ENCODE measurements at places on chromosomes 16 and 17.

- no peak for DNase-seq
Measured at GRCh38 chr17:65018610-65019316, 37.8 kb downstream of the GNA13 start.

DNA sequence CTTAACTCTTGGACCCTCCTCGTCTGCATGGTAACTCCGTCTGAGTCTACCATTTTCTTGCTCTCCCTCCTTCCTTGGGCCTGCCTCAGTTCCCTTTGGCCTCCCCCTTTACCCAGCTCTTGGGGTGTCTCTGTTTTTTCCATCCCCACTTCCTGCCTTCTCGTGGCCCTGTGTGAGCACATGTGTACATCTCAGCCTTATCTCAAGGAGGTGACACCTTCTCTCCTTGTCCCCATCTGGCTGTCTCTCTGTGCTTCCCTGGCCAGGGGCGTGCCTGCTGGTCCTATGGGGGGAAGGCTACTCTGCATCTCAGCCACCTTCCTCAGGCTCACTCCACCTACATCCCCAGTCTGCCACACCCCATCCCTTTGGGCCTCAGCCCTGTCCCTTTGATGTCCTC lies 6.6 kb downstream of the CTF1 start:
- no peak for DNase-seq

GRCh38 chr16:25988882-25989281 lies 297.1 kb downstream of the HS3ST4 start:
- DNase-seq, result no peak

GRCh38 chr17:22718689-22719088 lies 1026.4 kb downstream of the KCNJ18 start:
- no peak for DNase-seq

- DNase-seq, result no peak
Measured at GRCh38 chr17:80779336-80779735, 212.3 kb upstream of the CHMP6 start.

DNA sequence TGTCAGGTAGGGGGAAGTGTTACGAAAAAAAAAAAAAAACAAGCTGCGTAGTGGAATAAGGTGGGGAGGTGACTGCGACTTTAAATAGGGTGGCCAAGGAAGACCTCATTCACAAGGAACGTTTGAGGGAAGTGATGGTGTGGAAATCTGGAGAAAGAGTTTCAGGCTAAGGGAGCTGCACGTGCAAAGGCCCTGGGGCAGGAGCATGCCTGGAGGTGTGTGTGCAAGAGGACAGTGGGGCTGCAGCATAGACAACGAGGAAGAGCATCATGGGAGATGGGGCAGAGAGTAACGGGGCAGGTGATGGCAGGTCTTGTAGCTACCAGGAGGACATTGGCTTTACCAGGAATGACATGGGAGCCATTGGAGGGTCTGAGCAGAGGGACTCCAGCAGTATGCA lies 12.0 kb downstream of the GSG1L start:
- DNase-seq, result no peak

DNA sequence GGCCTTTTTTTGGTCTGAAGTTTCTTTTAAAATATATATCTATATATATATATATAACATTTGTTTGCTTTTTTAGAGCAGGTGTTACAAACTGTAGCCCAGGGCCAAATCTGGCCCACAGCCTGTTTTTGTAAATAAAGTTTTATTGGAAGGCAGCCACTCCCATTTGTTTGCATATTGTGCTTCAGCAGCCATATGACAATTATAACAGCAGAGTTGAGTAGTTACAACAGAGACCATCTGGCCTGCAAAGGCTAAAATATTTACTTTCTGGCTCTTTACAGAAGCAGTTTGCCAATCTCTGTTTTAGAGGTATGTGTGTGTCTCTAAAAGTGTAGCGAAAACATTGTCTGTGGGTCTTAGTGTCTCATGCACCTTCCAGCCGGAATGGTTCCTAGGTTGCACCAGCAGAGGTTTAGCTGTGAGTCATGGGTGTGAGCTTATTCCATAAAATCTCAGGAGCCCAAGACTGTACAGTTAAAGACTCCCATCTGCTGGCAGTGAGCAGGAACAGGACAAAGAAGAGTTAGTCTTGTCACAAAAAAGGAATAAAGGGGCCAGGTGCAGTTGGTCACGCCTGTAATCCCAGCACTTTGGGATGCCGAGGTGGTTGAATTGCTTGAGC lies 23.8 kb downstream of the LCMT1 start:
- no peak for DNase-seq

DNA sequence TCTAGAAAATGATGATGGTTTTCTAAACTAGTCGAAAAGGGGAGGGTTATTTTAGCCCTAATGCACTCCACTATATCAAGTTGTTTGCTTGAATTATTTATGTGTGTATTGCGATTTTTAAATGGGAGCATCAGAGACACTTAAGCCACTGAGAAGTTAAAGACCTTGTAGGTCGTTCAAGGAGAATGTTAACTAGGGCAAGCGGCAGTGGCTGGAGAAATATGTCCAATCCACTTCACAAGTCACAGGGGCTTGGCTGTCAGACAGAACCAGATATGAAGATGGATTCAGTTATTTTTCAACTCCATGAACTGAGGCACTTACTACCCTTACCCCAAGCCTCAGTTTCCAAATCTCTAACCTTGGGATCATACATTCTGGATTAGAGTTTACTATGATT lies 702.0 kb downstream of the CDH11 start:
- no peak for DNase-seq

GRCh38 chr16:69880640-69881133 lies 70.4 kb upstream of the CLEC18A start:
- no peak for DNase-seq

DNA sequence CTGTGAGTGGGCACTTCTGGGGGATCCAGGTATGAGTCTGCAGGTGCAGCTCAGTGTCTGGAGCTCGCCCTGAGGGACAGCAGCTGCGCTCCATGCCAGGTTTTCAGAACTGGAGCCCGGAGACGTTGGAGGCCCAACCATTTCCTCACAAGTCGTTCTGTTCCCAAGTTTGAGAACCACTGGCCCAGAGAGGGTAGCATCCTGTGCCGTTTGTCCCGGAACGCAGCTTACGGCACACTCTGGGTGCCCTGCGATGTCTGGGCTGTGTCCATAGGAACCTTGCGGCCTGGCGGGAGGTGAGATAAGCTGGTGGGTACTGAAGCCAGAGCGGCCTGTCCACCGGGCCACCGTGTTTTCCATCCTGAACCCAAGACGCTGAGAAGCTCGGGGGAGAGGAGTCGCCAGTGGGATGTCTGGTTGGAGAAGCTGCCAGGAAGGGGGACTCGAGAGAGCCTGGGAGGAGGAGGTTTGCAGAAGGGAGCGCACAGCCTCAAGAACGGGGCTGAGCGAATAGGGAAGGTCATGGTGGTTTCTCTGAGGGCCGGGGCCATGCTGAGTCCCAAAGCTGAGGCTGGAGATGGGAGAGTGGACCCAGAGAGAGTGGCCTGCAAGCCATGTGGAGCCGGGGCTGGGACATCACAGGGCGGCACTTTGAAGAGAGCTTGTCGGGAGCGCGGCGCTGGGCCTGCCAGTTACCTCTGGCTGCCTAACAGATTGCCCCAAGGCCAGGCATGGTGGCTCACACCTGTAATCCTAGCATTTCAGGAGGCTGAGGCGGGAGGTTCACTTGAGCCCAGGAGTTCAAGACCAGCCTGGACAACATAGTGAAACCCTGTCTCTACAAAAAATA lies 211.0 kb upstream of the GSE1 start:
- DNase-seq, result no peak

GRCh38 chr17:8798846-8799569 lies at the start of gene MFSD6L:
MFSD6L (minus strand) TSS chr17:8799365; CDS start chr17:8799120, 245 bp downstream.
- DNase-seq, result no peak

DNA sequence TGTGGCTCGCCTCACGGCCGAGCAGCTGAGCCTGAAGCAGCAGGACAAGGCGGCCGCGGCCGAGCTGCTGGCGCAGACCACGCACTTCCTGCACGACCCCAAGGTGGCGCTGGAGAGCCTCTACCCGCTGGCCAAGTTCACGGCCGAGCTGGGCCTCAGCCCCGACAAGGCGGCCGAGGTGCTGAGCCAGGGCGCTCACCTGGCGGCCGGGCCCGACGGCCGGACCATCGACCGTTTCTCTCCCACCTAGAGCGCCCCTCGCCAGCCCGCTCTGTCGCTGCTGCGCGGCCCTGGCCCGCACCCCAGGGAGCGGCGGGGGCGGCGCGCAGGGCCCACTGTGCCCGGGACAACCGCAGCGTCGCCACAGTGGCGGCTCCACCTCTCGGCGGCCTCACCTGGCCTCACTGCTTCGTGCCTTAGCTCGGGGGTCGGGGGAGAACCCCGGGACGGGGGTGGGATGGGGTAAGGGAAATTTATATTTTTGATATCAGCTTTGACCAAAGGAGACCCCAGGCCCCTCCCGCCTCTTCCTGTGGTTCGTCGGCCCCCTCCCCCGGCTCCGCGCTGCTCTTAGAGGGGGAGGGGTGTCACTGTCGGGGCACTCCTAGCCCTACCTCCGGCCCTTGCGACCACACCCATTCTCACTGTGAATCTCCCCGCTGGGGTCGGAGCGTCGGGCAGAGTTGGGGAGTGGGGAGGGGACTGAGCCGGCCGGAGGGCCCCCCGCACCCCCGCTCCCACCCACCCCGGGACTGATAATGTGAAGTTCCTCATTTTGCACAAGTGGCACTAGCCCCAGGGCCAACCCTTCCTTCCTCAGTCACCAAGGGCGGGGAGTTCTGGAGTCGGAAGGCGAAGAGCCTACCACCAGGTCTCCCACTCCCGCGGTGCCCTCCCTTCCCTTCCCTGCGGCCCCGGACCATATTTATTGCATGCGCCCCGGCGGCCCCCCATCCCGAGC lies 4.0 kb downstream of the HIC1 start:
- peak; percentile 89 for DNase-seq

DNA sequence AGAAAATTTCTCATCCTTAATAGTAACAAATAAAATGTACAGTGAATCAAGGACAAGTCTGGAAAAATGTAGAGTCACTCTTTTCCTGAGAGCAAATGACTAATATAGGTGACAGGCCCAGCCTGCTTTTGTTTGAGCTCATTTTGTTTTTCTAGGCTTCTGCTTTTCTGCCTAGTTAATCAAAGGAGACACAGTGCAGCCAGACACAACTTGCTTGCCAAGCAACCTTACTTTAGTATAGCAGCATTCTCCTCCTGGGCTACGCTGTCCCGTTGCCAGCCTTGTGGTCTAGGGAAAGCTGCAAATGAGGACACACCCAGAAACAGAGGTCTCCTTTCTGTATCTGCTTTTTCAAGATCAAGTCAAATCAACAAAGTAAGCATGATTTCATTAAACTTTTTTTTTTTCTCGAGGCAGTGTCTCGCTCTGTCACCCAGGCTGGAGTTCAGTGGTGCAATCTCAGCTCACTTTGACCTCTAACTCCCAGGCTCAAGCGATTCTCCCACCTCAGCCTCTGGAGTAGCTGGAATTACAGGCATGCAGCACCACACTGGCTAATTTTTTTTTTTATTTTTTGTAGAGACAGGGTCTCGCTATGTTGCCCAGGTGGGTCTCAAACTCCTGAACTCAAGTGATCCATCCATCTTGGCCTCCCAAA lies 17.2 kb downstream of the GINS3 start:
- DNase-seq, result peak; percentile 26

GRCh38 chr17:39209317-39210092 lies 9.4 kb downstream of the RPL19 start:
- peak; percentile 73 for DNase-seq

DNA sequence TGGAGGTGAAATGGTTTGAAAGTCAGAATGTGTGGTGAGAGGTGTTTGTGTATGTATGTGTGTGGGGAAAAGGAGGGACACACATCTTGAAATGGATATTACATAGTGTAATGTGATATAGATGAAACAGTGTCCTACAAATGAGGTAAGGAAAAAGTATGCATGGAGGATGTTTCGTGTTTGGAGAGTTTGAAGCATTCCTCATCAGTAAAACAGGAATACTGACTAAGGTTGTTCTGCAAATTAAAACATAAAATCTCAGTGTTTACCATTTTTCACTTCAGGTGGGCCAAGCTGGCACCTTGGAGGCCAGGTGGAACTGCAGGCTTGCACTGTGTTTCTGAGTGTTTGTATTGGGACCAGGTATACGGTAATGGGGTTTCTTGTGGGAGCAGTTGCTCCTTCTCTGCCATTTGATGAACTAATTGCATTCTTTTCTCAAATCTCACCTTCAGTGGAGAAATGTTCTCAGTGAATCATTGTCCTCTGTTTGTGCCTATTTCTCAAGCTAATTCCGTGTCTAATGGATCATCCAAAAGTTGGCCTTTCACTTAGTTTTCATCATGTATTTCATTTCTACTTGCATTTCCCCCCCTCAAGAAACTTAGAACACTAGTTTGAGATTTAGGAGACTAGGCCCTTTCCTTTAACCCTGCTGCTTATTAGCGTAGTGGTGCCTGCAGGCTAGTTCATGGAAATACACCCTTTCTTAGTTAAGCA lies 8.2 kb upstream of the TBKBP1 start:
- DNase-seq, result no peak

DNA sequence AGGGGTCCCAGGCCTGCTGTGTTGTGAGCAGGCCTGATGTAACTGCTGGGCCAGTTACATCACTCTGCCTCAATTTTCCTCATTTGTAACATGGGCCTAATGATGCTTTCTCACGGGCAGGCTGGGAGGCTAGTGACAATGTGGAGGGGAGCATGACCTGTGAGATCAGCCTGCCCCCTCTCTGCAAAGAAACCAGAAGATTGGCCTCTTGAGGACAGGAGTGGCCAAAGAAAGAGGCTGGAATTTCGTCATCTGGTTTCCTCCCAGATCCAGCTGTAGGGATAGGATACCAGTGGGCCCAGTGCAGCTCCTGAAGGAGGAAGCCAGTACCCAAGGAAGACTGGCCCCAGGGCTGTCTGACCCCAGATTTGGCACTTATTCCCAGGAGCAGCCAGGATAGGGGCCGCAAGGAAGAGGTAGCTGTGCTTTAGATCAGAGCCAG lies 615 bp upstream of the SREBF1 start:
- DNase-seq, result peak; percentile 67
